ENCODE measurements at places on chromosomes 1 and 21.

GRCh38 chr1:63704443-63704842 lies 69.4 kb upstream of the ROR1 start:
- ATAC-seq: peak; percentile 62

GRCh38 chr1:205492201-205492667 lies 12.2 kb upstream of the CDK18 start:
- no peak for ATAC-seq

GRCh38 chr1:229759037-229759435 lies 133.0 kb downstream of the URB2 start:
- ATAC-seq: no peak

- no peak for ATAC-seq
Observed at GRCh38 chr1:37133276-37134145, 99.2 kb upstream of the GRIK3 start.

- no peak for ATAC-seq
Observed at GRCh38 chr1:172704001-172704400, 45.1 kb downstream of the FASLG start.

DNA sequence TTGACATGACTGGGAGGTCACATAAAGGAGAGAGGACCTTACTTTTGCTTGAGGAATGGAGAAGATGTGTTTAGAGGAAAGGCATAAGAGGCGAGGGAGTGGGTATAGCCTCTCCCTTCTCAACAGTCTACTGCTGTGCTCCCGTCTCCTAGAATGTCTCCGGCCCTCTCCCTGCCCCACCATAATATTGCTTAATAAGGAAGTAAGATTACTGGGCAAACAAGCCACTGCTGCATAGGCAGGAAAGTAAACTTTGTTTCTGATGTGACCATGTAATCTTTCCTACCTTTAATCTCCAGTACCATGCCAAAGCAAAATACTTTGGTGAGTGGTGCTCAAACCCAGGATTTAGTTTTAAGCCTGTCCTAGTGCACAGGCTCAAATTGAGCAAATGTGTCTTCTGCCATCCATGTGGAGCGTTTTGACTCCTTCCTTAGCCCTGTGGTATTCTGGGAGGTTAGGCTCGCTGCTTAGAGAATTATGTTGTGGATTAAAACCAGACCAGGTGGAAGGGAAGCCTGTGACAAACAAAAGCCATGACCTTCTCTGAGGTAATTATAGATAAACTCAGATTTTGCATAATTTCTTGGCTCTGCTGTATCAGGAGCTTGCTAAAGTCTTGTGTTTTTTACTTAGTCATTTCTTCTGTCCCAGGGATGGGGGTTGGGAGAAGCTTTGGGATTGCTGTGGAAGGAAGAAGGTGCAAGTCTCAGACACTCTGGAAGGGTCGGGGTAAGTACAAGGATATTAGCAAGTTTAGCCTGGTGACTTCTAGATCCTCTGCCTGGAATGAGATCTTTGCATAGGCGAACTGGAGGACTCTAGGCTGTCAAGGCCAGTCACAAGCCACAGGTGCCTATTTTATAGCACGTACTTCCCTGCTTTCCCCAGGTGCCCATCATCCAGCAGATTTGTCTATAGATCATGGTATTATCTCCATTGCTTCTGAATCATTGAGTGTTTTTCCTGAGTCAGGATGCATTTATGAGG lies 34.5 kb upstream of the DIPK1A start:
- peak; percentile 32 for ATAC-seq

DNA sequence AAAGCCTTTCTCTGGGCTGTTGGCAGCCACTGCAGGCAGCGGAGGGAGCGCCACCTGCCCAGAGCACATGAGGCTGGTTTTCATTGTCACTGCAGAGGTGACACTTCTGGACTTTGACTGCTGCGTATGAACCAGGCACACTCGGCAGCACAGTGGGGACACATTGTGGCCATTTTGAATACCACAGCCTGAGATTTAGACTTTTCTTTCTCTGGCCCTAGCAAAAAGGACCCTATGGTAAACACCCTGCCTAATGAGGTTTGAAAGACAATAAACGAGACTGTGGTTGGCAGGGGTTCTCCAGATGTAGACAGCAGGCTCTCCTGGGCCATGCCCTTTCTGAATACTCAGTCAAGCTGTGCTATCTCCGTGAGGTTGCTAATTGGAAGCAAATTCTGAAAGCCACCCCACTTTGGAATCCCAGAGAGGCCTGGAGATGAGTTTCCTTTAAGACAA lies 12.0 kb upstream of the KCNE2 start:
- peak; percentile 83 for ATAC-seq

All from esophagus mucosa (tissue), 1 donor.